ENCODE measurements at places on chromosomes 11 and 22.

GRCh38 chr11:94897330-94897768, 76.0 kb downstream of the CWC15 start:
- DNase-seq: no peak

DNA sequence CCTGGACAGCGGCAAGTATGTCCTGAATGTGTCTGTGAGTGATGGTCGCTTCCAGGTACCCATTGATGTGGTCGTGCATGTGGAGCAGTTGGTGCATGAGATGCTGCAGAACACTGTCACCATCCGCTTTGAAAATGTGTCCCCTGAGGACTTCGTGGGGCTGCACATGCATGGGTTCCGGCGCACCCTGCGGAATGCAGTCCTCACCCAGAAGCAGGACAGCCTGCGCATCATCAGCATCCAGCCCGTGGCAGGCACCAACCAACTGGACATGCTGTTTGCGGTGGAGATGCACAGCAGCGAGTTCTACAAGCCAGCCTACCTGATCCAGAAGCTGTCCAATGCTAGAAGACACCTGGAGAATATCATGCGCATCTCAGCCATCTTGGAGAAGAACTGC, 125.3 kb upstream of the MTNR1B start:
- DNase-seq: no peak

GRCh38 chr11:59558270-59558643, 46.9 kb downstream of the OR4D9 start:
- DNase-seq: no peak

- DNase-seq: peak; percentile 74
Observed at GRCh38 chr11:66568124-66568916, at the start of gene CTSF. Gene CTSF, minus strand, starts transcription at chr11:66568606. Its CDS starts 120 bp downstream, at chr11:66568486.

- DNase-seq: no peak
Observed at GRCh38 chr11:129259931-129260348, 67.8 kb upstream of the ARHGAP32 start.

GRCh38 chr22:26656891-26657851, at the start of gene MIAT:
Gene MIAT, plus strand, starts transcription at chr22:26657588.
- peak; percentile 76 for DNase-seq

GRCh38 chr22:46780453-46780852, 18.0 kb downstream of the TBC1D22A start:
- DNase-seq: no peak

DNA sequence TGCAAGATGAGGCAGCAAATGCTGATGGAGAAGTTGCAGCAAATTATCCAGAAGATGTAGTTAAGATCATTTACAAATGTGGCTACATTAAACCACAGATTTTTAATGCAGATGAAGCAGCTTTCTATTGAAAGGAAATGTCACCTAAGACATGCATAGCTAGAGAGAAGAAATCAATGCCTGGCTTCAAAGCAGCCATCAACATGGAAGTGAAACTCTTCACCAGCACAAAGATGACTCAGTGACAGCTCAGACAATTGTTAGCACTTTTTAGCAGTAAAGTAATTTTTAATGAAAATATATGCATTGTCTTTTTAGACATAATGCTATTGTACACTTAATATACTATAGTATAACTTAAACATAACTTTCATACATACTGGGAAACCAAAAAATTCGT, 71.4 kb downstream of the FANCF start:
- no peak for DNase-seq

GRCh38 chr22:46578824-46579561, 41.2 kb upstream of the GRAMD4 start:
- no peak for DNase-seq

DNA sequence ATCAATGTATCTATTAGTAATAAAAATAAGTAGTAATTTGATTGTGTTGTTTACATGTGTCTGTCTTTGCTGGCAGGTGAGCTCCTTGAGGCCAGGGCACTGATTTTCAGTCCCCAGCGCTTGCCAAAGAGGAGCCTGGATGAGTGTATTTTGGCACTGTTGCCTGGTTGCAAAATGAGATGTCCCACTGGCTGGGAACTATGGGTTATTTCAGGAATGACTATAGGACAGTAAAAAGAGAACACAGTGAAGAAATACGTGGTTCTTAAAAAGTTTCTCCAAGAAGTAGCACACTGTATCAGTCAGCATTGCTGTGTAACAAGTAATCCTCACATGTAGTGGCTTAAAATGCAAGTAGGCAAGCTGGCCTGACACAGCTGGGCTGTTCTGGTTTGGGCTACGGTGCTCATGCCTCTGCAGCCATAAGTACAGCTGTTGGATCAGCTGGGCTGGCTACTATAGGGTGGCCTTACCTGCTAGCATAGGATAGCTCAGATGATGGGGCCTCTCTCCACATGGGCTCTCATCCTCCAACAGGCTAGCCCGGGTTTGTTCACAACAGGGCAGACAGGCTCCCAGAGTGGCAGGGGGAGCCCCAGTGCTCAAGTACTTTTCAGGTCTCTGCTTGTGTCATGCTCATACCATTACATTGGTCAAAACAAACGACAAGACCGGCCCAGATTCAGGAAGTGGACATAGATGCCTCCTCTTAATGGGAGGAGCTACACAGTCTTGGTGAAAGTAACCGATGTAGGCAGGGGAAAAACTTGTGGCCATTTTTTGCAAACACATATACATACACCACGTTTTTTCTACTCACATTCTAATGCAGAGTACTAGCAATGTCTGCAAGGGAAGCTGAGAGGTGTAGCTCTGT, 399.1 kb downstream of the LARGE1 start:
- DNase-seq: no peak

GRCh38 chr11:61059260-61059752, 43.0 kb upstream of the CD5 start:
- no peak for DNase-seq

- DNase-seq: no peak
Observed at GRCh38 chr22:46052801-46053562, 76.0 kb upstream of the WNT7B start.

GRCh38 chr11:31640611-31641010, 131.0 kb downstream of the ELP4 start:
- no peak for DNase-seq

GRCh38 chr11:111259896-111260295, 14.4 kb downstream of the POU2AF2 start:
- no peak for DNase-seq

Data from activated naive CD8-positive, alpha-beta T cell treated with anti-CD3 and anti-CD28 coated beads for 36 hours (primary cell).